ENCODE measurements at places on chromosomes 16 and 17.

- peak; percentile 39 for DNase-seq
Measured at GRCh38 chr17:45246861-45247428, 14.9 kb downstream of the SPATA32 start.

DNA sequence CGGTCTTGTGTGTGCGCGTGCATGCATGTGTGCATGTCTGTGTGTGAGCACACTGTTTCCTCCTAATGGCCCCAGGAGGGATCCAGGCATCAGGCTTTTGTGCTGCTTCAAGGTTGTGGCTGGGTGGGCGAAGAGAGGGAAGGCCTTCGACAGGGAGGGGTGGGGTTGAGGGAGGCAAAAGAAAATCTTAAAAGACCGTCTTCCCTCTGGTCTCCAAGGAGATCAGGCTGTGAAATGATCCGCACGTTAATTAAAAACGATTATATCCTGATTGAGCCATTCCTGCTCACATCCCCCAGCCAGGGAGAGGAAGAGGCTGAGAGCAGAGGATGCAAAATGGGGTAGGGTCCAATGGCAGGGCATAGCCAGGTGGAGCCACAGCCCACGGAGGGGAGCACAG lies 46.9 kb downstream of the RAI1 start:
- no peak for DNase-seq

- no peak for DNase-seq
Measured at GRCh38 chr16:68367030-68367429, 56.2 kb downstream of the PRMT7 start.

- no peak for DNase-seq
Measured at GRCh38 chr17:72033334-72033733, 87.5 kb upstream of the SOX9 start.

- DNase-seq = no peak
Measured at GRCh38 chr16:86018941-86019340, 120.0 kb downstream of the IRF8 start.

DNA sequence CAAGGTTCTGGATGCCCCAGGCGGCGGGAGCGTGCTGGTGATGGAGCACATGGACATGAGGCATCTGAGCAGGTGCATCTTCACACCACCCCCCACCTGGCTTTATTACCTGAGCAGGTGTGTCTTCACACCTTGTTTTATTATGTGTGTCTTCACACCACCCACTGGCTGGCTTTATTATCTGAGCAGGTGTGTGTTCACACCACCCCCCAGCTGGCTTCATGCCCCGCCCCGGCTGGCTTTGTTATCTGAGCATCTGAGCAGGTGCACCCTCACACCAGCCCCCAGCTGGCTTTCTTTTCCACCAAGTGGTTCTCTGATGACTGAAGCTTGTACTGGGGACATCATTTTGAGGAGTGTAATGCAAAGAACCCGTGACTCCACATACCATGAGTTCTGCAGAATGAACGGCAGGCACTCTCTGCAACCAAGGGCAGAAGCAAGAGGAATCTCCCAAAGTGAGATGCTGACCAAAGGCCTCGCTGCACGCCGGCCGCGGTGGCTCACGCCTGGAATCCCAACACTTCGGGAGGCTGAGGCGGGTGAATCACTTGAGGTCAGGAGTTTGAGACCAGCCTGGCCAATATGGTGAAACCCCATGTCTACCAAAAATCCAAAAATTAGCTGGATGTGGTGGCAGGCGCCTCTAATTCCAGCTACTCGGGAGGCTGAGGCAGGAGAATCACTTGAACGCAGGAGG lies 2.6 kb downstream of the FN3KRP start:
- DNase-seq = no peak

DNA sequence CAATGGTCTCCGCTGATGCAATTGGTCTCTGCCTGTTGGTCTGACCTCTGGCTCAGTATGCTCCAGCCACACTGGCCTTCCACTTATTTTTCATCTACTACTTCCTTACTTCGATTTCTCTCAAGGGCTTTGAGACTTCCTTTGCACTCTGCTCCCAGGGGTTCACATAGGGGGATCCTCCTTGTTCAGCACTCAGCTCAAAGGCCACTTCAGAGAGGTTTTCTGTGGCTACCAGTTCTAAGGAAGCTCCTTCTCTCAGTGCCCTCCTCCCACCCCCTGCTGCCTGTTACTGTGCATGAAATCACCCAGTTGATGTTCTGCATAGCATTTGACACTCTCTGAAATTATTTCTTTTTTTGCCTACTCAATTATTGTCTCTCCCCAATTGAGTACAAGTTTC lies 476.4 kb downstream of the HS3ST3B1 start:
- no peak for DNase-seq

DNA sequence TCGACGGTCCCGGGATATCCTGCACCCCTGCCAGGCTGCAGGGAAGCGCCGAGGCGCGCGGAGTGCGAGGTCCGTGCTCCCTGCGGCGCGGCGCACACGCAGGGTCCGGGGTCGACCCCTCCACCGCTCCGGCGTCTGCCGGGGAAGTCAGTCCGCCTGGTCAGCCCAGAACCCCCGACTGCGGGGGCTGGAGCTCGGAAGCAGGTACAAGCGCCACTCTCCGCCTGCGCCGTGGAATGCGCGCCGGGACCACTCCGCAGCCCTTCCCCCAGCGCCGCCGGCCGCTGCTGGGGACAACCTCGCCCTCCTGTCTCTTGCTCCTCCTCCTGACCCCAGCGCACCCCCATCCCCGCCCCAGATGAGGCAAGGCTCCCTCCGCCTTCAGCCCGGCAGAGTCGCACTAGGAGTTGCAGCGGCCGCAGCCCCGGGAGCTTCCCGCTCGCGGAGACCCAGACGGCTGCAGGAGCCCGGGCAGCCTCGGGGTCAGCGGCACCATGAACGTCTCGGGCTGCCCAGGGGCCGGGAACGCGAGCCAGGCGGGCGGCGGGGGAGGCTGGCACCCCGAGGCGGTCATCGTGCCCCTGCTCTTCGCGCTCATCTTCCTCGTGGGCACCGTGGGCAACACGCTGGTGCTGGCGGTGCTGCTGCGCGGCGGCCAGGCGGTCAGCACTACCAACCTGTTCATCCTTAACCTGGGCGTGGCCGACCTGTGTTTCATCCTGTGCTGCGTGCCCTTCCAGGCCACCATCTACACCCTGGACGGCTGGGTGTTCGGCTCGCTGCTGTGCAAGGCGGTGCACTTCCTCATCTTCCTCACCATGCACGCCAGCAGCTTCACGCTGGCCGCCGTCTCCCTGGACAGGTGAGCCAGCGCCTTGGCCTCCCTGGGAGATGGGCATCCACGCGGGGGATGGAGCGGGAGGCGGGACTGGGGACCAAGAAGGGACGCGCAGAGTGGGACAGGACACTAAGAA lies at the start of gene GALR2:
Gene GALR2 (plus strand): TSS at position 392 of the 974 bp plus-strand sequence. CDS start 103 bp downstream, at position 495.
- no peak for DNase-seq

GRCh38 chr16:84524346-84524920 lies 20.0 kb upstream of the MEAK7 start:
- no peak for DNase-seq

DNA sequence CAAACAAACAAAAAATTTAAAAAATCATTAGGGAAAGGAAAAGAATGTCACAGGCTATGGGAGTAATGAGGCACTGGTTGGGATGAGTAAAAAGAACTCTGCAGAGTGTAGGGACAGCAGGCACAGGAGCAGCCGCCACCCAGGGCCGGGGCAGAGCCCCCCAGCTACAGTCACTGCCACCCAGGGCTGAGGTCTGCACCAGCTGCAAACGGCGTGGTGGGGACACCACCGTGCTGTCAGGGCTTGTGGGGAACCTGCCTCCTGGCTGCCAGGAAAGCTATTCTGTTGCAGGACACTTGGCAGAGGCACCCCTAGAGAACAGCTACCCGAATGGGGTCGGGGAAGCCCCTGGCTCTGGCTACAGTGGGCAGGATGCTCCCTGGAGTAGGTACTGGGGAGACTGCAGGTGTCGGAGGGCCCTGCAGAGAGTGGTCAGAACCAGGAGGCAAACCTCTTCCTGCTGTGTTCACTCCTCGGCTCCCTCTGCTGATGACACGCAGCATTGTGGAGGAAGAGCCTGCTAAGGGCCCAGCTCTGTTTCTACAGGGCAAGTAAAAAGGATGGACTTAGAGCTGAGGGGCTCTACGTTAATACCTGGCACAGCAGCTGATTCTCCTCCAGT lies 32.3 kb upstream of the CAPN15 start:
- peak; percentile 1 for DNase-seq

DNA sequence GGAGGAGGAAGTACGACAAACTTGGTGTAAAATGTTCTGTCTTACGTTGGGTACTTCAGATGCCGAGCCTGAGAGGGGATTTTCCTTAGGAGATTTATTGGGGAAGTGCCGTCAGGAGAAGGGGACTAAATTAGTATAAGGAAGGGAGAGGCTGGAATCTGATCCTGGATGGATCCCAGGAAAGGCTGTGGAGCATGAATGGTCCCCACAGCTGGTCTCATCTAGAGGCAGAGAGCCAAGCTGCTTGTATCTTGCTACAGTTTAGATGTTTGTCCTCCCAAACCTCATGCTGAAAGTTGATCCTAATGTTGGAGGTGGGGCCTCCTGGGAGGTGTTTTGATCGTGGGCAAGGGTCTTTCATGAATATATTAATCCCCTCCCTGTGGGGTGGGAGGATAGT lies 798.4 kb upstream of the EEF2KMT start:
- no peak for DNase-seq

GRCh38 chr16:75789237-75789636 lies 62.9 kb upstream of the CPHXL start:
- no peak for DNase-seq

All from DMS79 (cell line).